ENCODE measurements at places on chromosomes 3 and 15.
A peak's percentile ranks its signal among the peaks of the same experiment; 100 is the strongest.

DNA sequence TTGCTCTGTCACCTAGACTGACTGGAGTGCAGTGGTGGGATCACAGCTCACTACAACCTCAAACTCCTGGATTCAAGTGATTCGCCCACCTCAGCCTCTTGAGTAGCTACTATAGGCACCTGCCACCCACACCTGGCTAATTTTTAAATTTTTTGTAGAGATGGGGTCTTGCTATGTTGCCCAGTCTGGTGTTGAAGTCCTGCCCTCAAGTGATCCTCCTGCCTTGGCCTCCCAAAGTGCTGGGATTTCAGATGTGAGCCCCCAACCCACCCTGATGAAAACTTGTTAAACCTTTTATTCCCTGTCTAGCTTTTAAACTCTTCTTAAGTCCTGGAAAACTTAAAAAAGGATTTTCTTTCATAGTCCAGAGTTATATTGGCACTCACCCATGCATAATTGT, 2.6 kb downstream of the ECT2 start:
- no peak for DNase-seq

- no peak for DNase-seq
Measured at GRCh38 chr3:186955898-186956696, 25.8 kb downstream of the ST6GAL1 start.

DNA sequence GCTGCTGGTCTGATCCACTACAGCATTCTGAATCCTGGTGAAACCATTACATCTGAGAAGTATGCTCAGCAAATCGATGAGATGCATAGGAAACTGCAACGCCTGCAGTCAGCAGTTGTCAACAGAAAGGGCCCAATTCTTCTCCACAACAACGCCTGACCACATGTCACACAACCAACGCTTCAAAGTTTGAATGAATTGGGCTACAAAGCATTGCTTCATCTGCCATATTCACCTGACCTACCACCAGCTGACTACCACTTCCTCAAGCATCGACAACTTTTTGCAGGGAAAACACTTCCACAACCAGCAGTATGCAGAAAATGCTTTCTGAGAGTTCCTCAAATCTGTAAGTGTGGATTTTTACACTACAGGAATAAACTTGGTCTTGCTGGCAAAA, 54.7 kb upstream of the C2CD4B start:
- no peak for DNase-seq

DNA sequence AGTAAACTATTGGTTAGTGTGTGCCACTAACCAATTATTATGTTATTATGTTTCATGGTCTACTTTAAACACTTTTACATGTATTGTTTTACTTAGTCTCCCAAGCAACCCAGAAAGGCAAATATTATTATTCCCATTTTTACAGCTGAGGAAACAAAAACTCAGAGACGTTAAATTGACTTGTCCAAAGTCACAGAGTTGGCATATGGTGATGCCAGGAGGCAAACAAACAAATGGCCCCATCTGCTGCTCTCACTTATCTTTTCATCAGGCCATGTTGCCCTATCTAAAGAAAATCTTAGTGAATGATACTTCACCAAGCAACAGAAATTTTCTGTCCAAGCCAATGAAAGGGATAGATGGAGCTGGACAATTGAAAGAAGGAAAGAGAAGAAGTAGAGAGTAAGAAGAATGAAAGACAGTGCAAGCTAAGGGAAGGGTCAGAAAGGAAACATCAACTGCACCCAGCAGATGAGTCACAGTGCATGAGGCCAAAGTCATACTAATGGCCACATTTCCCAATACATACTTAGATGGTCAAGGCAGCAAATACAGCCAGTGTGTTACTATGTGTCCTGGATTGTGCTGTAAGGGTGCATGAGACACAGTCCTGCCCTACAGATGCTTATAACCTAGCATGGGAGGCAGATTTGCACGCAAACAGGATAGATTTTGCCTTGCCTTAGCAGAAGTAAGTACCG, 266.9 kb downstream of the KCNMB2 start:
- DNase-seq, result no peak

DNA sequence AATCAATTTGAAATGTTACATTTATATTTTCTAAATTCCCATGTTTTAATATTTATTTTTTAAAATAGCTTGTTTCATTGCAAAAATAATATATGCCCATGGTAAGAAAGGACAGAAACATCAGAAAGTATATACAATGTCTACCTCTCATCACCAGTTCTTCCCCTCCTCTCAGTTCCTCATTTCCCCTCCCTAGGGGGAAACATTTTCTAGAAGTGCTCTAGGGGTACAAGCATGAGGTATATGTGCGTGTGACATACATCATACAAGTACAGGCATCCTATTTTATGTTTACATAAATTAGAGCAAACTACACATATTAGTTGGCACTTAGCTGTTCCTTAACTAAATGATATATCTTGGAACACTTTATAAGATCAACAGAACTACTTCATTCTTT, 189.3 kb upstream of the VEPH1 start:
- DNase-seq, result no peak

DNA sequence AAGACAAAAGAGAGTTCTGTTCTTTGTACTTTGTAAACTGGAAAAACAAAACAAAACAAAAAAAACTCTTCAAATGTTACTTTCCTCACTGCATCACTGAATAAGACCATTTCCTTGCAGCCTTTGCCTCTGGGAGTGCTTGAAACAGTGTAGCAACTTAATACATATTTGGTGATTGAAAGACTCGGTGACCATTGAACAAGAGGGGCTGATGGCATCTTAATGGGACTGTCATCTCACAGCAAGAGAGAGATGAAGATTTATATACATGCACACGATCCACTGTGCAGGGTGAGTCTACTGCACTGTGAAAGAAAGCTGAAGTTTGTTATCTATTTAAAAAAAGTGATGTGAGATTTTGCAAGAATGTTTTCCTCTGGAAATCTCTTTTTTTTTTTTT, 111.9 kb upstream of the KLHL25 start:
- DNase-seq, result no peak

- DNase-seq, result no peak
Measured at GRCh38 chr3:98612587-98612986, 19.2 kb upstream of the CPOX start.

GRCh38 chr3:70833239-70833960, 521.0 kb upstream of the MDFIC2 start:
- DNase-seq, result peak; percentile 40

DNA sequence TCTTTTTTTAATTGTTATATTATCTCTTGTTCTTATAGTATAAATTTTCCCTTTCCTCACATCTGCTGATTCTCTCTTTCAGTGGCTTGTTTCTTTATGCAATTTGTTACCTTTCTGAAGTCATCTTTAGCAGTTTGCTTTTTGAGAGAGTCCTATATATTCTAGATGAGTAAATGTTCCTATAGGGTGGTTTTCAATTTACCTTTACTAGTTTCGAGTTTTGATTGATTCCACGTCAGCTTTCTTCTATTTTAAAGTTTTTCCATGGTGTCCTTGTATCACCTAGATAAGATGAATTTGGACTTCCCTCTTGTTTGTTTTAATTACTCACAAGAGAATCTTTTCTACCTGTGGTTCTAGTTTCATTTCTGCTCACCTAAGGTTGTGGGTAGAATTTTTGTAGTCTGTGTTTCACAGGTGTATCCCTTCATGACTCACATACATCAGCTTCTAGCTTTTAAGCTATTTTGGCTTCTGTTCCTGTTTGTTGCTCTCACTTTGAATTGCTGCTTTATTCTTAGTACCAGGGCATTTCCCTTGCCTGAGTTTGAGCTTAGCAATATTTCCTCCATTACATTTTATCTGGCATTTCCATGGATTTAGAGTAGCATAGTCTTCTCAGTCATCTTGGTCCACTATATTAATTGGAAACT, 6.4 kb downstream of the TEX9 start:
- no peak for DNase-seq

DNA sequence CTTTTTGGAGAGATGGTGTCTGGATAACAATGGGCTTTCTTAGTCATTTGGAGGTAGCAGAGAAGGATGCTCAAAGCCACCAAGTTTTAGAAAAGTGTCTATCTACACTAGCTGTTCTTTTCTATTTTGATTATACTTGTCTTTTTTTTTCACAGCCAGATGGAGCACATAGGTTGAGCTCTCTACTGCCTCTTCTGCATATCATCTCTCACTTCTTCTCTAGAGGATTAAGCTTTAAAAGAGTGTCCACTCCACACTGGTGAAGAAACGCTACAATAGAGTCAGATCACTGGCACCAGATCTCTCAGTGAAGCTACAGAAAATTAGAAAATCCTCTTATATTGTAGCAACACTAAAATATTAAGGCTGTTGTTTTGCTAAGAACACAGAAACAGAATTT, 145.3 kb upstream of the MBNL1 start:
- no peak for DNase-seq

DNA sequence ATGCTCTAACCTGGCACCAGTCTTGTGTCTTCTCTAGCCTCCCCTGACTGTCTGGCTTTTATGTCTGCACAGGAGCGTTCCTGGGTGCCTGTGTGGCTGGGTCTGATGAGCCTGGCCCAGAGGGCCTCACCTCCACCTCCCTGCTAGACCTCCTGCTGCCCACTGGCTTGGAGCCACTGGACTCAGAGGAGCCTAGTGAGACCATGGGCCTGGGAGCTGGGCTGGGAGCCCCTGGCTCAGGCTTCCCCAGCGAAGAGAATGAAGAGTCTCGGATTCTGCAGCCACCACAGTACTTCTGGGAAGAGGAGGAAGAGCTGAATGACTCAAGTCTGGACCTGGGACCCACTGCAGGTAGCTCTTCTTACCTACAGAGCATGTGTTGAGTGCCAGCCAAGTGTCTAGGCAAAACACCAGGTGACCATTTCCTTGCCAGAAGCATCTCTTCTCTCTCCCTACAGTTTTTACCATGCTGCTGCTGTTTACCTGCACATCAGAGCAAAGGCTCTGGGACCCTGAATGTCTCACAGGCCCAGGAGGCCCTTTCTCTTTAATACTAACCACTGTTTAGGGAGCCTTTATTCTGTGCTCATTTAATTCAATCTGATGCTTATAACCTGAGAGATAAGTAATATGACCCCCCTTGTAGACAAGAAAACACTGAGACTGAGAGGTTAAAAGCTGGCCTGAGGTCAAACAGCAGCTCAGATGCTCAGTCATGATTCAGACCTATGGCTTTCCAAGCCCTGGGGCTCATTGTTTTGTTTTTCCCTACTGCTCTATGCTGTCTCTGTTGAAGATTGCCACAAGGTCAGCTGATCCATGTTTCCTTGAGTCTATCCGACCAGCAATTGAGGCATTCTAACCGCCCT, 10.4 kb downstream of the PODXL2 start:
- no peak for DNase-seq

GRCh38 chr3:149373235-149374125, 4.0 kb downstream of the TM4SF1 start:
- no peak for DNase-seq

- DNase-seq, result no peak
Measured at GRCh38 chr15:43541785-43542184, 24.4 kb downstream of the MAP1A start.

GRCh38 chr3:16033889-16034687, 140.4 kb upstream of the GALNT15 start:
- DNase-seq, result no peak

GRCh38 chr3:83216919-83217594, 1455.6 kb upstream of the GBE1 start:
- DNase-seq, result no peak

GRCh38 chr3:194518652-194519051, 31.9 kb upstream of the ATP13A3 start:
- peak; percentile 15 for DNase-seq

DNA sequence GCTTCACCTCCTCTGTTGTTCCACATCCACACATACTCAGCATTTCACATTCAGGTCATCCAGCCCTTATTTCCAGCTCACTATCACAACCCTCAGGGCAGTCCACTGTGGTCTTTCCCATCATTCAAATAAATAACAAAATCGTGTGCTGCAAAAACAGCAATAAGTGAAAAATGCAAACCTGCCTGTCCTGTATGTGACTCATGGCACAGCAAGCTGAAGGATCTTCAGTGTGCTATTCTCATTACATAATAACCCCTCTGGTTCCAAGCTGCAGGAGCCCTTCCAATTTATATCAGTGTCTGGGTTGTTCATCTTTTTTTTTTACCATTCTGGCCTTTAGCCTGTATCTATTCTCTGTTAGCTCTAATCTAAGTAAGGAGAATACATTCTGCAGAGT, 185.3 kb upstream of the UBE2E2 start:
- no peak for DNase-seq

DNA sequence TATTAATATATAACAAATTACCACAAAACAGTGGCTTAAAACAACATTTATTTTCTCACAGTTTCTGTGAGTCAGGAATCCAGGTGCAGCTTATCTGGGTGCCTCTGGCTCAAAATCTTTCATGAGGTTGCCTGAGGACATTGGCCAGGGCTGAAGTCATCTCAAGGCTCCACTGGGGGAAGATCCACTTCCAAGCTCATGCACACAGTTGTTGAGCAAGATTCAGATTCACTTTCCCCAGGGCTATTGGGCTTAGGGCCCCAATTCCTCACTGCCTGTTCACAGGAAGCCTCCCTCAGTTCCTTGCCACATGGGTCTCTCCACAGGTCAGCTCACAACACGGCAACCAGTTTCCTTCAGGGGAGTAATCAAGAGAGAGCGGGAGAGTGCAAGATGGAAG, 35.0 kb downstream of the RFTN1 start:
- no peak for DNase-seq

DNA sequence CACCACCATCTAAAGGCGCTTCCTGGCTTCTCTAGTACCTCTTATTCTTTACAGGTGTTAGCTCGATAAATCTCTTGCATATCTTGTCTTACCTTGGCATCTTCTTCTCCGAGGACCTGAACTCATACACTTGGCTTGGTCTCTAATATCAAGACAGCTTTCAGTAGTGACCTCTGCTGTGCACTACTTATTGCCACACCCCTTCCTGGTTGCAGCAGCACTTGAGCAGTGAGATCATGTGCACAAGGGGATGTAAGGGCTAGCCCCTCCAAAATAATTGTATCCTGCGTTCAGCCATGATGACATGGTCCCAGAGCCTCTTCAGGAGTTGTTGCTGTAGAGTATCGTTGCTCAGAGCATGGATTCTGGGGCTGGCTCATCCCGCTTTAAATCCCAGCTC, 1.3 kb upstream of the PLA1A start:
- no peak for DNase-seq

- peak; percentile 36 for DNase-seq
Measured at GRCh38 chr3:102536456-102536855, 101.6 kb downstream of the ZPLD1 start.

DNA sequence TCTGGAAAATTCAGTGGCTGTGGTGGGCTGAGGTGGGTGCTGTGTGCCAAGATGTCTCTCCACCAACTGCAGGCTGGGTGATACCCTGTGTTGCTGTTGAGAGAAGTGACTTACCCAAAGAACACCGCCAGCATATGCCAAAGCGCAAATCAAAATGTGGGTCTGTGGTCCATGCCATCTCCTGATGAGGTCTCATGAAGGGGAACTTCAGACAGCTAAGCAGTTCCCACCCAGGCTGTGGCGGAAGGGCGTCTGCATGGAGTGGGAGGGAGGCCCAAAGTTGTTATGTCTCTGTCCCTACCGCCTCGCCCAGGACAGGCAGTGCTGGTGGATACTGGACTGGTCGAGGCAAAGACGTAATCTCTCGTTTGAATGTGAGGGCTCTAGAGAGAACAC, 70.9 kb upstream of the PLXNA1 start:
- DNase-seq, result no peak

GRCh38 chr15:39429898-39430357, 151.0 kb upstream of the THBS1 start:
- peak; percentile 93 for DNase-seq

- DNase-seq, result no peak
Measured at GRCh38 chr3:50675179-50676030, 678 bp downstream of the DOCK3 start.

GRCh38 chr15:74306781-74307217, 60.6 kb downstream of the CYP11A1 start:
- DNase-seq, result no peak

- DNase-seq, result no peak
Measured at GRCh38 chr15:65968511-65968910, 99.2 kb downstream of the RAB11A start.

All from astrocyte of the cerebellum (primary cell).